ENCODE measurements at places on chromosomes 1 and 21.

- DNase-seq: peak; percentile 84
Measured at GRCh38 chr1:46724991-46725735, 6.2 kb upstream of the EFCAB14 start.

DNA sequence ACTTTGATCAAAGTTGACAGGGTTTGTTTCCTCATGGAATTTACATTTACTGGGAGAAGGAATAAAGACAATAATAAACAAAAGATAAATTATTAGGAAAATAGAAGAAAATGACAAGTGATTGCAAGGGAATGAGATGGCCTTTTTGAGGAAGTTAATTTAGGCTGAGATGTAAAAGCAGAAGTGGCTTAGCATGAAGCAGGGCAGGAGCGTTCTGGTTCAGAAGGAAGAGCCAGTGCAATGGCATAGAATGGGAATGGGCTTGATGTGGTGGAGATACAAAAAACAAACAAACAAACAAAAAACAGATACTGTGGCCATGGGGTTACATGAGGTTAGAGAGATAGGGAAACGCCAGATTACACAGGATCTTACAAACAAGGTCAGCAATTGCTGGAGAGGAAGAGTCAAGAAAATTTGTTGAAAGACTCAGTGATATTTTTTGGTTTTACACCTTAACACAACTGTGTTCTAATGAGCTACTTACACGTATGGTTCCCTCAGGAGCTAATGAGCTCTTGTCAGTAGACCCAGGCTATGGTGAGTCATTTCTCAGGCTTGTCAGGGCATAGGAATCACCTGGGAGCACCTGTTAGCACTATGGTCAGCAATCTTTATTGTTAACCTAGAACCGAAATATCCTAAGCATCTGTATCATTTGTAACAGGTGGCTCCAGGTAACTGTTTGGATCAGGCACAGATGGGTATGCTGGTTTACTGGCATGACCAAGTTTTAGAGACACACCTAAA lies 8.7 kb upstream of the CADM3 start:
- DNase-seq: peak; percentile 68

DNA sequence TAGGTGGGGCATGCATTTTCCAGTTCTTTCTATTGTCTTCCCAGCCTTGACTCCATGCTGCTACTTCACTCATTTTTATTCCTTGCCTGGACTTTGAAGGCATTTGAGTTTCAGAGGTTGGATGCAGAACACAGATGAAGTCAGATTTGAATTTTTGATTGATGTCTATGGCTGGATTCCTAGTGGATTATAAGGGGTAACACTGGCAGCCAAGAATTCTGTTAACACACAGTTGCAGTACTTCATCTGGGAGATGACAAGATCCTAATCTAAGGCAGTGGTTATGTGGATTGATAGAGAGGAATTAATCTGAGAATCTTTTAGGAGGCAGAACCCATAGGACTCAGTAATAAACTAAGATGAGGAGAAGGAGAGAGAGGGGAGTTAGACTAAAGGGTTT lies 439.0 kb upstream of the USP24 start:
- DNase-seq: no peak

GRCh38 chr1:62013264-62013663 lies 181.4 kb upstream of the L1TD1 start:
- DNase-seq: no peak

- DNase-seq: no peak
Measured at GRCh38 chr1:7505771-7506453, 265.2 kb upstream of the VAMP3 start.

GRCh38 chr21:44368711-44369446 lies 15.5 kb downstream of the TRPM2 start:
- no peak for DNase-seq

DNA sequence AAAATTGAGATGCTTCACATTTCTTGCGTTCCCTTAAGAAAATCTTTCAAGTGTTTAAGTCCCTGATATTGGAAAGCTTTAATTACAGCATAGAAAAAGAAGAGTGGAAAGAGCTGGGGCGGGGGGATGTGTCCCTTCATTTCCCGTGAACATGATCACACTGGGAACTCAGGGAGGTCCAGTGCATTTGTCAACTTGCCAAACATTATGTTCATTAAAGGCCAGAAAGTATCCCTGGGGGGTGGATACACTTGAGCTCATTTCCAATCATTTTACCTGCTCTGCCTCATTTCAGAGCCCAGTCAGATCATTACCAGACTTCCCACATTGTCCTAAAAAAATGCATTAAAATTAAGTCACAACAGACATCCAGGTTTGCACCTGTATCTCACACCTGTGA lies 123.6 kb upstream of the KCNJ15 start:
- DNase-seq: no peak

- DNase-seq: no peak
Measured at GRCh38 chr1:36157973-36158826, 2.2 kb downstream of the MAP7D1 start.

GRCh38 chr1:35577071-35577998 lies 4.2 kb downstream of the TFAP2E start:
- no peak for DNase-seq

DNA sequence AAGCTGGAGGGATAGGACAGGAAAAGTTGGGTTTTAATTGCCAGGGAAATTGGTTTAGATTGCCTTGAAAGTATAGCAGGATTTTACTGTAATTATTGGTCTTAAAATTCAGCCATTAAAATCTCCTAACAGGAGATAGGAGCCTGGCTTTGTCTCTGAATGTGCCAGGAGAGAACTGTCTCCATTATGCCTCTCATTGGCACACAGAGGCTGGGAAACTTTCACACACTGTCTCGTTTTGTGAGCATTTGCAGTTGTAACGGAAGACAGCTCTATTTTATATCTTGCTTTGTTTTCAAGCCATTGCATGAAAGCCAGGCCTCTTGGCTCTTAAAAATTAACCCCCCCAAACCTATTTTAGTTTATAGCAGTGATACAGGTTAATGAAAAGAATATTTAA lies 12.5 kb downstream of the DNAJC6 start:
- no peak for DNase-seq

- DNase-seq: peak; percentile 90
Measured at GRCh38 chr1:68633141-68633919, 136.4 kb upstream of the DEPDC1 start.

All from OCI-M1 (cell line).